ENCODE measurements at places on chromosomes 7 and 10.

DNA sequence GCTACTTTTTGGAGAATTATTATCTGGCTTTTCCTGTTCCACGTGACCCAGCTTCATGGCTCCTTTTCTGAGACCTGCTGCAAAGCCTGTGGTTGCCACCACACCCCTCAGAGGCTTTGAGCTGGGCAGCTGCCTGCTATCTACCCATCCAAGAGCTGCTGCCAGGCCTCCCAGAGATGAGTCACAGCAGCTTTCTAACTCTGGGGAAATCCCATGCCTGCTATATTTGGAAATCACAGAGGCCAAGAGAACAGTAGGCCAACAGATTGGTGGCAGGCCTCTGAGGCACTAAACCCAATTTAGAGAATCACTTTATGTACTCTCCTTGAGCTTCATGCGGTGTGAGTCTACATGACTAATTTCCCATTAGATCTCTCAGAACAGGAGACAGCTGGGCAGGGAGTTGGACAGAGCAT, 35.2 kb downstream of the SGCE start:
- peak; percentile 100 for ATAC-seq

DNA sequence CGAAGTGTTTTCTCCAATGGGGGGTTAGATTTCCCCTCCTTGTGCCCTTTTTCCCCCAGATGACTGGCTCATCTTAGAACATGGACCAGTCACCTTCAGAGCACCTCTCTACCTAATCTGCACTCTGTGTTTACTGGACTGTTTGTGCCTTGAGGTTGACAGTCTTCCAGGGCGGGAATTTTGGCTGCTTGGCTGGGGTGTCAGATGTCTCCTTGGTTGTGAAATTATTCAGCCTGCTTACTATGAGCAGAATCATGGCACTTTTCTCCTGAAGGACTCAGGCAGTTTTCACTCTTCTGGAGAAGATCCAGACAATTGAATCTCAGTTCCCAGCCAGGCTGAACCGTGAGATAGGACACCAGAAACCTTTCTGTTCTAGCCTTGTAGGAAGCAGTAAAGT, 60.3 kb upstream of the NFKB2 start:
- no peak for ATAC-seq

- ATAC-seq = peak; percentile 26
These were observed 442.9 kb downstream of the AUTS2 start for GRCh38 chr7:70040970-70041766.

- no peak for ATAC-seq
These were observed 421.7 kb upstream of the NUPR2 start for GRCh38 chr7:56537952-56538351.

All from SK-N-SH treated with all-trans-retinoic acid at 6 μM for 48 hours (cell line).